NCI-H524 (cell line): ENCODE measurements at places on chromosomes 3 and 15.

DNA sequence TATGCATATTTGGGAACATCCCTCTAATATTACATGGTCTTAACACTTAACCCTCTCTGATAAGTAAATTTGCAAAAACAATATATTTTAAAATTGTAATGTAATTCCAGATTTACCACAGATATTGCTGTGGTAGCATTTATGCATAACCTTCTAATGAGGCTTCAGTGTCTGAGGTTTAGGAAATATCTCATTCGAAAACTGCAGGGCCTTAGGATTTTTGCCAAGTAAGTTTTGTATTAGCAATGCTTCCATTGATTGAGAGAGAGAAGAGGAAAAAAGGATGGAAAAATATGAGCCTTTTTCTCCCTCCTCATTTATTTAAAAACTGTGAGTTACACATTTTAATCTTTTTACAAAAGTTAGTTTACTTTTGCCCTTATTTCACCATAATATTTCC lies 294.6 kb downstream of the EPHA3 start:
- DNase-seq = no peak

- no peak for DNase-seq
Observed at GRCh38 chr15:84937144-84937543, 44.5 kb upstream of the PDE8A start.

DNA sequence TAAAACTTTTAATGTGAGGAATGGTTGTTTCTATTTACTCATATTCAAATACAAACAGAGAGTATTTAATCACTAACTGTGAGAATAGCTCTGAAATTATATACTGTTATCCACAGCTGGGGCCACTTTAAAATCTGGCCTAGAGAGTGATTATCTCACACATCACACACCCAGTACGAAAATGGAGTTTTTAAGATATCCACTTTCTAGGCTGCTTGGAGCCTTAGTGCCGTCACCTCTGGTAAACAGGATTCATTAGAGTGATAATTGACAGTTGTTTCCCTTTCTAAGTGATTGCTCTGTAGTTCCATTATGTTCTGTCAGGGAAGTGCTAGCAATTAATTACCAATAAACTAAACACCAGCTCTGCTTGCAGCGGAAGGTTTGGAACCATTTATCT lies 942.4 kb downstream of the FHIT start:
- no peak for DNase-seq

- DNase-seq = no peak
Observed at GRCh38 chr15:58742022-58742813, 7.3 kb downstream of the ADAM10 start.

GRCh38 chr3:161644891-161645635 lies 148.5 kb downstream of the OTOL1 start:
- DNase-seq = no peak

GRCh38 chr3:67875338-67875737 lies 220.9 kb upstream of the SUCLG2 start:
- no peak for DNase-seq

DNA sequence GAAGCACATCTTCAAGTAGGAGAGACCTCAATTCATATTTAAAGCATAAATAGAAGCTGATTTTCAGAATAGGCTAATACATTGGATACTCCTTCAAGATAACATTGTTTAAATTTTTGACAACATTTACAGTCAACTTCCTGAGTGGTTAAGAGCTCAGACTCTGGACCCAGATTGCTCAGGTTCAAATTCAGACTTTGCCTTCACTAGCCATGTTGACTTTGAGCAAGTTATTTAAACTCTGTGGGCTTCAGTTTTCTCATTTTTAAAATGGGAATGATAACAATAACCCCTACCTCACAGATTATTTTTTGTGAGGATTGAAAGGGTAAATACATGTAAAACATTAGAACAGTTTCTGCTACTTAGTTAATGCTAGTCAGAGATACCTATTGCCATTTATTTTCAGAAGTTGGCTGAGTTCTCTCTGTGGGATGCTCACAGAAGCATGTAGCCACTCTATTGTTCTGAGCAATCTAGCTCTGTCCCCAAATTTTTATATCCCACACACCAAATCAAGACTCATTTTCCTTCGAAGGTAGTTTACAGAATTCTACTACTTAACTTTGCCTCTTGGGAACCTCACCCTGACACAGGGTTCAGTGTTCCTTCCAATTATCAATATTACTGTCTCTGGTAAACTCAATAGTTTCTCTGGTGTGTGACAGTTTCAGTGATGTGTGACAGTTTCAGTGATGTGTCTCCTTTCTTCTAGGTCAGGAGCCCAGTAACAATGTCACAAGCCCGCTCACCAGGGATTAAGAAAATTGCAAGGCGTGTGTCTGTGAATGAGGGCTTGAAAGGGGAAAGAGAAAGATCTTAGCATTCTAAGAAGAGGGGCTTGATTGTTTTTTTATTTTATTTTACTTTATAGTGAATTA lies 79.4 kb upstream of the OSTN start:
- no peak for DNase-seq

- no peak for DNase-seq
Observed at GRCh38 chr3:141735176-141735575, 2.9 kb upstream of the RNF7 start.

DNA sequence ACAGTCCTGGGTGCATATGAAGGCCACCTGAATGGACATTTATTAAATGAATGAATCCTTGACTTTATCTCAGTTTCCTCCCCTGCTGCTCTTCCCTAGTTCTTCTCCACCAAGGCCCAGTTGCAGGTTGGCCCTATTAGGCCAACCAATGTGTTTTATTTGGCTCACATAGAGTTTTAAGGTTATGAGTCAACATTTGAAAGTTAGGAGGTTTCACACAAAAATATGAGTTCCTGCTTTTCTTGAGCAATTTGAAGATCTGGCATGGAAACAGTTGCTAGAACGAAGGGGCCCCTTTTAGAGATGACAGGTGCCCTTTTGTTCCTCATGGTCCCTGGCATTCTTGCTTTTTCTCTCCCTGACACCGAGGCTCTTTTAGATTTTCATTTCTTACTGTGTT lies 83.0 kb upstream of the PDZRN3 start:
- DNase-seq = no peak

DNA sequence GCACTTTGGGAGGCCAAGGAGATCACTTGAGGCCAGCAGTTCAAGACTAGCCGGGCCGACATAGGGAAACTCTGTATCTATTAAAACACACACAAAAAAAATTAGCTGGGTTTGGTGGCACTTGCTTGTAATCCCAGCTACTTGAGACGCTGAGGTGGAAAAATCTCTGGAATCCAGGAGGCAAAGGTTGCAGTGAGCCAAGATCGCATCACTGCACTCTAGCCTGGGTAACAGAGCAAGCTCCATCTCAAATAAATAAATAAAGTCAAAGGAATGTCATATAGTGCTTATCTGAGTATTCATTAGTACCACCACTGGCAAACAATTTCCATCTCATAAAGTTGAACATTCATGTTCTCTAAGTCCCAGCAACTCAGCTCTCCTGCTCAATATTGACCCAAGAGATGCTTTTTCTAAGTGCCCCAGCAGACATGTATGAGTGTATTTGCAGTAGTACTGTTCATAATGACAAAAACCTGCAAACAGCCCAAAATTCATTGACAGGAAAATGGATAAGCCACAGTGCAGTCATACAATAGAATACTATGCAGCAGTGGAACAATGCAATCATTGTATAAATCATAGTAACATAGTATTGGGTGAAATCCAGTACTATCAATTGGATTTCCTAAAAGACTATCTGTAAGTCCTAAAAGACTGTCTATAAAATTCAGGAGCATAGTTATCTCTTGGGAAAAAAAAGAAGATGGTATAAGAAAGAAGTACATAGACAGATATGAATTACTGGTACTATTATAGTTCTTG lies 751.5 kb upstream of the LMCD1 start:
- DNase-seq = no peak

- no peak for DNase-seq
Observed at GRCh38 chr15:95503107-95503506, 827.4 kb upstream of the NR2F2 start.

- DNase-seq = peak; percentile 41
Observed at GRCh38 chr3:59189526-59189925, 139.7 kb upstream of the CFAP20DC start.

DNA sequence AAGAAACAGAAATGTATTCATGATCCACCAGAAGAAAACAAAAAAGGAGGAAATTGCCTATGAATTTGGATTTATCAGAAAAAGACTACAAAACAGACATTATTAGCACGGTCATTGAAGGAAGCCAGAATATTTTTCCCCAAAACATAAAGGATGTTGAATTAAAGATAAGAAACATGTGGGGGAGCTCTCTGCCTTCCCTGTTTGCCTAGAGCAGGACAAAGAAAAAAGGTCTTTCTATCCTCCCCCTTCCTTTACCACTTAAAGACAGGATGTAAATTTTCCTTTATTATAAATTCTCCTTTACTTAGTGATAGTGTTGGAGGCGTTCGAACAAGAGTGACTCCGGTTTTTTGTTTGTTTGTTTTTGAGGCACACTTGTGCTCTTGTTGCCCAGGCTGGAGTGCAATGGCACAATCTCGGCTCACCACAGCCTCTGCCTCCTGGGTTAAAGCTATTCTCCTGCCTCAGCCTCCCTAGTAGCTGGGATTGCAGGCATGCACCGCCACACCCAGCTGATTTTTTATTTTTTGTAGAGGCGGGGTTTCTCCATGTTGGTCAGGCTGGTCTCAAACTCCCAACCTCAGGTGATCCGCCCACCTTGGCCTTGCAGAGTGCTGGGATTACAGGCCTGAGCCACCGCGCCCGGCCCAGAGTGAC lies 14.9 kb upstream of the RPN1 start:
- no peak for DNase-seq

GRCh38 chr3:144556392-144556791 lies 584.8 kb downstream of the DIPK2A start:
- no peak for DNase-seq

DNA sequence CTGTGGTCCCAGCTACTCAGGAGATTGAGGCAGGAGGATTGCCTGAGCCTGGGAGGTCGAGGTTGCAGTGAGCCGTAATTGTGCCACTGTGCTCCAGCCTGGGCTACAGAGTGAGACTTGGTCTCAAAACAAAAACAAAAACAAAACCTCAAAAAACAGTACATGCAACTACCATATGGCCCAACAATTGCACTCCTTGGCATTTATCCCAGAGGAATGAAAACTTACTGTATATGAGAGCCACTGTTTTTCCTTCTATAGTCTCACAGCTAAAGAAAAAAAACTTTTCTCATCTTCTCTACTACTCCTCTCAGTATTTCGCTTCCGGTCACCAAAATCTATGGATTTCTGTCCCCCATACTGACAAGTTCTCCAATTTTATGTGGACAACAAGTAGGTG lies 84.3 kb downstream of the FLNB start:
- DNase-seq = no peak

DNA sequence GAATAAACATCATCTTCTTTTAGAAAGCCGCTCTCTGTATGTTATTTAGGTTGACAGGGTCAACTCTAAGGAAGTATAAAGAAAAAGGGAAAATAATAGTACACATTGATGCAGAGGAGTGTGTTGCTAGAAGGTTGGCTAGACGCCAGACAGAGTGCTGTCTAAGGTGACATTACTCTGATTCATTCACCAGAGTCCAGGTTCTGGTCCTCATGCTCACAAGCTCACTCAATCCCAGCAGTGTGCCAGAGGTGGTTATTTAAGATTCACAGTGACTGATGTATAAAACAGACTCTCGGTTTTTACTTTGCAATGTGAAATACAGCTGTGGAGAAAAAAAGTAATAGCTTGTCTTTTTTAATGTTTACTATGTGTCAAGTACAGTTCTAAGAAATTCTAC lies 1.7 kb downstream of the CFAP44 start:
- DNase-seq = no peak

DNA sequence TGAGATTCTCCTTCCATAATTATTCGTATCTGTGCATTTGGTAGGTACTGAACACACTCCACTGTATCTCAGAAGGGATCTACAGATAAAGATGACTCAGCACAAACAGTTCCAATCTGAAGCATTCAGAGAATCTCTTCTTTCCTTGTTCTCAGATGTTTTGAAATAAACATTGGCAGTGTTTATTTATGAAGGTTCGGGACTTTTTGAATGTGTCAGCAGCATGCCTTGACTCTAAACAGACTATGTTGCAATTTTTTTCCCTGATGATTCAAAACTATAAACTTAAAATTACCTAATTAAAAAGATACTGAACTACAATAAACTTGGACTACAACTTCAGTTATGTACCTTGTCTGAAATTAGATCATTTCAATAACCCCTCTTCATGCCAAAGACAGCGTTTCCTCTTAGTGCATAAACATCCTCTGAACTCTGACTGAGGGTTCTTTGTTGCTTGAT lies 612.9 kb upstream of the TBL1XR1 start:
- DNase-seq = no peak

DNA sequence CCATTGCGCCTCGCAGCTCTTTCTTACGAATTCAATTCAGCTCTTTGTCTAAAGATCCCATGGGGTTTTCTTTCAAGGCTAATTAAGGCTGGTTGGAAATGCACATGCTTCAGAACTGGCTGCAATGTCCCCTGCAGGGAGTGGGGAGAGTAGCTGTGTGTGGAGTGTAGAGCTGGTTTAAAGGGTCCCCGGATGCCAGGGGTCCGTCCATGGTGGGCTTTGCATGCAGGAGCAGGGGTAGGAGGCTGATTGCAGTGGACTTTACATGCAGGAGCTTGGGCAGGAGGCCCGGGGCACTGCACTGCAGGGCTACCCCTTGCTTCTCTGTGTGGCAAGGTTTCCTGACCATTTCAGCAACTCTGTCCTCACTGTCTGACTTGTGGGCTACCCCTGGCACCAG lies 261.6 kb upstream of the LYSMD4 start:
- no peak for DNase-seq

GRCh38 chr3:97975466-97975865 lies 3.2 kb upstream of the RIOX2 start:
- DNase-seq = no peak

DNA sequence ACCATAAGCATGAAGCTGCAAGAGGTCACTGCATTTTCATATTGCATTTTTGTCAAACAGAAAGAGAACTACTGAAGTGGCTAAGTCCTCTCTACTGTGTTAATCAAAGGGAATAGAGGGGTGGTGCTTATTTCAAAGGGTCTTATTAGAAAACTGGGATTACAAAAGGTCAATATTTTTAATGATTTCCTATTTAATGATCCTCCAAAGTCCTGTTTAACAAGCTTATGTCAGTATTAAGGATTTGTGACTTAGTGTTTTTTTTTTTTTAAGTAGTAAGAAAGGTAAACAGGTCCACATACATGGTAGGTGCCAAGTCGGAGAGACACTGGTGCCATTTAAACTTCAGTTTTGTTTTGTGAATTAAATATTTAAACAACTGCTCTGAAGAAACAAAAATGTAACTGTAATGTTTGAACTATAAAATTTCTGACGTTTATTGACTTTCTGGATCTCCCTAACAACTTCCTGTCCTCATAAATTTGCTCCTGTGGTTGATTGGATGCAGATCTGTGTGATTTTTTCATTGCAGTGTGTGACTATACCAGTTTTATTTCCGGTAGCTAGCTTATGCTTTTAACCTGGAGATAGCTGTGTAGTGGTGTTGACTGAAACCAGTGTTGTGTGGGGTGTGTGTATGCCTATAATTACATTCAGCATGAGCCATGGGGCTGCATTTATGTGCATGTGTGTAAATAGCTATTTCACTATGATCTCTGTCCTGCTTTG lies 8.6 kb upstream of the CACNA1D start:
- DNase-seq = no peak

DNA sequence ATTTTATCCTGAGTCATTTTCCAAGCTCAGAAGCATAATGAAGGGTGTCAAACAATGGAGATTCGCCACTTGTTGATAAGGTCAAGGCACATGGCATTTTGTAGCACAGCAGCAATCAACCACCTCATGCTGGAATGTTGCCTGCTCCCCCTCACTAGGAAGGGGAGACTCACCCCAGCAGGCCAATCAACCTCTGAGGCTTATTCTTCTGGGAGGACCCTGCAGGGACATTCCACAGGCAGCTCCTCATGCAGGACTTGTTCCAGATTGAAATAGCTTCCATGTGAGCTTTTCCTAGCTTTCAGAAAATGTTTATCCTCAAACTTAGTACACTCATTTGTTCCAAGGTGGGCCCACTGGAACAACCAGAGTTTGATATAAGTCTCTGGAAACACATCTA lies 77.6 kb downstream of the SSR3 start:
- no peak for DNase-seq
